ENCODE measurements at places on chromosomes 2 and 18. TPM values are rescaled to one million over a fixed set of nuclear protein-coding genes. Genes with fewer than 3 reads are reported as not detected.

DNA sequence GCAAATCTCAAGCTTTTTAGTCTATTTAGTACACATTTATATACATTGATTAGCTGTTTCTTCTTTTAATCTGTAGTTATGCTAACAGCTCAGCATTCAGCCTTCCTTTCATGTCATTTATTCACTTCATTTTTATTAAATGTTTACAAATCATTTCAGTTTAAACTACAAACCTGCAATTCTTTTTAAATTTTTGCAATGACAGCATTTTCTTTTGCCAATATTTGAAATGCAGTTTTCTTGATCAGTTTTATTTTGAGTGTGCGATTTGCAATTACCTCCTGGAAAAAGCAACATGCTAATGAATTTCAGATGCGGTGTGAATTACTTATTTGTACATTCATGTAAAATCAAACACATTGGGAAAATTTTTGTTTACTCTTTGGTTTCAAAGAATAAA, 13.5 kb downstream of the EFEMP1 start:
- H3K27ac ChIP-seq, result no peak overlapping the region
- H3K27me3 ChIP-seq, result no peaks in the 10 kb centered on the region
- no peak for DNase-seq
- no peaks in the 10 kb centered on the region for H3K36me3 ChIP-seq
- H3K4me1 ChIP-seq, result no peaks in the 10 kb centered on the region
- H3K4me3 ChIP-seq, result no peak overlapping the region

DNA sequence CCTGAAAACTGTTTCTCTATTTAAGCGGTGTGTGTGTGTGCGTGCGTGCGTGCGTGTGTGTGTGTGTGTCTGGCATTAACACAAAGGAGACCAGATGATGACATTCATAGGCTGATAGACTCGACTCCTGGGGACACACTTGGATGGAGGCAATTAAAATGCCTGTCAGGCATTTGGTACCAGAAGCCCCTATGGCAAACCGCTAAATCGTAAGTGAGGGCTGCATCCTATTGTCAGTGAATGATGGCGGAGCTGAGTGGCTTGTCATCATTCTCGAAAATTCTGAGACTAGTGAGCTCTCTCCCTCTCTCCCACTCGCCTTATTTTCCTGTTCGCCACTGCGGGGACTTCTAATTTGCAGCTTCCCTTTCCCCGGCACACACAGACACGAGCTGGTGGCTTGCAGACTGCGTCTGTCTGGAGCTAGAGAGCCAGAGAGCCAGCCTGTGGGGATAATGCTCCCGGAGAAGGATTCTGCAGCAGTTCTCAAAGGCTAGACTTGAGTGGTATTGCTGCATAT, 155.4 kb downstream of the MAP2 start:
- DNase-seq, result no peak
- peak overlapping the region; percentile 54 for H3K4me3 ChIP-seq
- no peaks in the 10 kb centered on the region for H3K36me3 ChIP-seq
- H3K4me1 ChIP-seq, result peaks cover 4% of the 10 kb centered on the region
- H3K27me3 ChIP-seq, result peaks cover 2% of the 10 kb centered on the region

GRCh38 chr18:45871431-45872084, 46.1 kb downstream of the SIGLEC15 start:
- no peaks in the 10 kb centered on the region for H3K27me3 ChIP-seq
- H3K27ac ChIP-seq, result no peak overlapping the region
- peaks cover 21% of the 10 kb centered on the region for H3K4me1 ChIP-seq
- no peak for DNase-seq
- peaks cover 84% of the 10 kb centered on the region for H3K36me3 ChIP-seq

- H3K27ac ChIP-seq, result no peak overlapping the region
- no peaks in the 10 kb centered on the region for H3K4me1 ChIP-seq
- H3K27me3 ChIP-seq, result no peaks in the 10 kb centered on the region
- DNase-seq, result no peak
These were observed 208.4 kb downstream of the FIGN start for GRCh38 chr2:163527381-163527780.

- H3K36me3 ChIP-seq, result no peaks in the 10 kb centered on the region
- no peaks in the 10 kb centered on the region for H3K27me3 ChIP-seq
- H3K4me3 ChIP-seq, result no peak overlapping the region
- H3K27ac ChIP-seq, result no peak overlapping the region
- H3K4me1 ChIP-seq, result no peaks in the 10 kb centered on the region
These were observed 515.2 kb downstream of the ZEB2 start for GRCh38 chr2:144004742-144005141.

DNA sequence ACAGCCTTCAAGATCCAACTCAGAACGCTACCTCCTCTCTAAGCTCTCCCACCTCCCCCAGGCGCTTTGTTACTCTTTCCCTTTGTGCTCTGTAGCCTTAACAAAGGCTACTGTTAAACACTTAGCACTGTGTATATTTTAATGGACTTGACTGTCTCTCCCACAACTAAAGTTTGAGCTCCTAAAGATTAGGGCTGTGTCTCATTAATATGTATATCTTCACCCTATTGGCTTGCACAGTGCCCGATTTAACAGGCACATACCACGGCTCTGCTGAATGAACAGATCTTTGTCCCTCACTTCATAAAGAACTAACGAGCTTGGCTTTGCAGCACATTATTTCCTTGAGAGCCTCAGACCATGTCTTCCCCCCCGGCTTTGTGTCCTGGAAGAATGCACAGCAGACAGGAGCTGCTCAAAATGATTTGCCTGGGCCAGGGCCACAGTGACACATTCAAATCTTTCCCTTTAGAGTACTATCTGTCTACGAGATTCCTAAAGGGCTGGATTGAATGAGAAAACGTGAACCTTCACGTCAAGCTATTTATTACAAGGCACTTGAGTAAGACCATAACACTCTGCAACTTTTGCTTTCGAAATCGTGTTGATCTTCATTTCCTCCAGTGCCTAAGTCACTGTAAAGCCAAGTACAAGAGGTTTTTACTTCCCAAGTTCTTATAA, 22.1 kb downstream of the ABHD3 start:
- H3K4me1 ChIP-seq, result peaks cover 15% of the 10 kb centered on the region
- peaks cover 14% of the 10 kb centered on the region for H3K36me3 ChIP-seq
- DNase-seq, result peak; percentile 50
- H3K27me3 ChIP-seq, result no peaks in the 10 kb centered on the region
- no peak overlapping the region for H3K27ac ChIP-seq

The EPB41L3 gene
- total RNA-seq, result 14.0 TPM

DNA sequence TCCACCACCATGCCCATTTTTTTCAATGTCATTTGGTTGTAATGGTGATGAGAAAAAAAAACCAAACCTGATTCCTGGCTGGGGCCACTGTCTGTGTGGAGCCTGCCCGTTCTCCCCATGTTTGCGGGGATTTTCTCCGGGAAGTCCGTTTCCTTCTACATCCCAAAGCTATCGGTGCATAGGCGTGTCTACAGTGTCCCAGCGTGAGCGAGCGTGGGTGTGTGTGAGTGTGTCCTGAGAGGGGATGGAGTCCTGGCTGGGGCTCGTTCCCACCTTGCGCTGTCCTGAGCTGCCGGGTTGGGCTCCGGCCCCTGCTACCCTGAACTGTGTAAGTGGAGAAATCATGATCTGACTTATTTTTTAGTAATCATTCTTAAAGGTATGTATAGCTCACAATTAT, 7.3 kb upstream of the ZAP70 start:
- no peak overlapping the region for H3K4me3 ChIP-seq
- no peak for DNase-seq
- H3K36me3 ChIP-seq, result peaks cover 2% of the 10 kb centered on the region
- no peak overlapping the region for H3K27ac ChIP-seq
- peaks cover 13% of the 10 kb centered on the region for H3K4me1 ChIP-seq

DNA sequence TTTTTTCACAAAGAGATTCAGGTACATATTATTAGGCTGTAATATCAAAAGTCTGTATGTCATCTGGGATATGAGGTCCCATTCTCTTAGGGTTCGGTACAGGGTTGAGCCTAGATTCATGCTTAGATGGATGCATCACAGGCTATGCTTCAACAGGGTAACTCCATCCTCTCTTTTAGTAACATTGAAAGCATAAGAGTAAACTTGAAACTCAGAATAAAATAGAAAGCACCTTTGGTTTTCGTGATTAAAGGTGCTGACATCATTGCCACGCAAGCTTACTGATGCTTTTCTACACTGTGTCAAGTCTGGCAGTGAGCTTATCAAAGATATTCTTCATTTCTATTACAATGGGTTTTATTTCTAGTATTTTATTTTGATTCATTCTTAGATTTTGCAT, 419.1 kb upstream of the DSEL start:
- no peaks in the 10 kb centered on the region for H3K4me1 ChIP-seq
- no peak for DNase-seq

The CCDC85A gene
- not detected for total RNA-seq

DNA sequence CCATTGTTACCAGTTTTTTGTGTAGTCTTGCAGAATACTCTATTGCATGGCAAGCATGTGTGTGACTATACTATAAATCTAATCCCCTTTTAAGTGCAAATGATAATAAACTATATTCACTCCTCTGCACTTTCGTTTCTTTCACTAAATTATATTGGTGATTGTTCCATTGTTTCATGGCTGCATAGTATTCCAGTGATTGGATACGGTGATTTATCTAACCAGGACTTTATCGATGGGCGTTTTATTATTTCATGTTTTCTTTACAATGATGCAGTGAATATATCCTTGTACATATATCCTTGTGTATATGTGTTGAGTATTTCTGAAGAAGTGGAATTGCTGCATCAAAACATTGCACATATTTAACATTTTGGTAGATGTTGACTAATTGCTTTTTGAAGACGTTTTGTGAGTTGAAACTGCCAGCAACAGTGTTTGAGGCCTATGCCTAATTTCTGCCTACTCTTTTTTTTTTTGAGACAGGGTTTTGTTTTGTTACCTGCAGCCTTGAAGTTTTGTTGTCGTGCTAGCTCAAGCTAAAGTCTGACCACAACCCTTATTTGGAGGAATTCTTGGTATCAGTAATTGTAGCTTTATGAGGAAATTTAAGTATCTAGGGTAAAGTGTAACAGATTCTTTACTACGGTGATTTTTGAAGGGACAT, 2.7 kb downstream of the MIB1 start:
- H3K27ac ChIP-seq, result peak overlapping the region; percentile 79
- H3K4me1 ChIP-seq, result peaks cover 67% of the 10 kb centered on the region
- H3K27me3 ChIP-seq, result peaks cover 6% of the 10 kb centered on the region
- H3K4me3 ChIP-seq, result peak overlapping the region; percentile 72

- peaks cover 4% of the 10 kb centered on the region for H3K36me3 ChIP-seq
- peak overlapping the region; percentile 99 for H3K4me3 ChIP-seq
- peaks cover 4% of the 10 kb centered on the region for H3K27me3 ChIP-seq
- no peak for DNase-seq
- H3K4me1 ChIP-seq, result peaks cover 23% of the 10 kb centered on the region
These were observed 983 bp downstream of the MTX2 start for GRCh38 chr2:176270100-176270750.

All from activated CD4-positive, alpha-beta T cell treated with anti-CD3 and anti-CD28 coated beads, Interleukin-2, amount 10 ng/mL, durations not matched to agents 7 days and 5 days (primary cell).